ENCODE measurements at places on chromosomes 12 and 14.
A peak's percentile ranks its signal among the peaks of the same experiment; 100 is the strongest.

GRCh38 chr12:18139989-18140596 lies 50.1 kb upstream of the RERGL start:
- peak; percentile 33 for DNase-seq

DNA sequence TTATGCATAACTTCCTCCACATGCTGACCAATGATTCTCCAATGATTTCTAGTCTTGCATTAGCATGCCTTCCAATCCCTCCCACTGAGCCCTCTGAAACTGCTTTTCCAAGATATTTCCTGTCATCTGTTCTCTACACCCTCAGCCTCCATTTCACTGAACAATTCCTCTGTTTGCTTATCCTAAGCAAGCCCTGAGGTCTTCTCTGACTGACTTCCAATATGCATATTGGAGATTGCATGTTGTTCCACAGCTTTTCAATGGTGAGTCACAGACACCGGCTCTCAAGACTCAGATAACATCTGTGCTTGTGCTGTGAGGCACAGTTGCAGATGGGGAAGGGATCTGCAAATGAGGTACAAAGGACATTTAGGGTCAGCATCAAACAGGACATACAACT lies 141.0 kb downstream of the SLC16A7 start:
- DNase-seq: peak; percentile 49

DNA sequence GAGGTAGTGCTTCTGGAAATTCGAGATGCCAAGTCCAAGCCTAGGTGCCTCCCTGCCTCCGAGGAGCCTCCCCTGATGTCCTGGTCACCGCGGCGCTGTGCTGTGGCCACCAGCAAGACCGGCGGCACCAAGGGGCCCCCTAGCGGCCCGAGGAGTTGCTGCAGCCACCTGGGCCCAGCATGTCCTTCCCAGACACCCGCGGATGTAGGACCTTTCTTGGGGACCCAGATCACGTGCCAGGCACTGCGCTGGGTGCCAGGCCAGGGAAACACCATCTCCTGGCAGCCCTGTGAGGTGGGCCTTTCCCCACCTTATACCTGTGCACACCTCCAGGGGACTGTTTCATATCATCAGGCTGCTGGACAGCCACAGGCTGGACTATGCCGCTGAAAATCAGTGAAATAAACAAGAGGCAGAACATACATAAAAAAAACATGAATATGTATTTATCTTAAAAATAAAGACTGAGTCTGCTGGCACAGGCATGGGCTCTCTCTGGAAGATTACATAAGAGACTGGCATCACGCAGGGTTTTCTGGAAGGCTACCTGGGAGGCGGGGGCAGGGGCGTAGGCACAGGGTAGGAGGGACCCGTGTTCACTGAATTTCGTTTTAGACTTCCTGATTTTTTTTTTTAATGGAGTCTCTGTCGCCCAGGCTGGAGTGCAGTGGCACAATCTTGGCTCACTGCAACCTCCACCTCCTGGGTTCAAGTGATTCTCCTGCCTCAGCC lies 15.9 kb upstream of the HHIPL1 start:
- no peak for DNase-seq

DNA sequence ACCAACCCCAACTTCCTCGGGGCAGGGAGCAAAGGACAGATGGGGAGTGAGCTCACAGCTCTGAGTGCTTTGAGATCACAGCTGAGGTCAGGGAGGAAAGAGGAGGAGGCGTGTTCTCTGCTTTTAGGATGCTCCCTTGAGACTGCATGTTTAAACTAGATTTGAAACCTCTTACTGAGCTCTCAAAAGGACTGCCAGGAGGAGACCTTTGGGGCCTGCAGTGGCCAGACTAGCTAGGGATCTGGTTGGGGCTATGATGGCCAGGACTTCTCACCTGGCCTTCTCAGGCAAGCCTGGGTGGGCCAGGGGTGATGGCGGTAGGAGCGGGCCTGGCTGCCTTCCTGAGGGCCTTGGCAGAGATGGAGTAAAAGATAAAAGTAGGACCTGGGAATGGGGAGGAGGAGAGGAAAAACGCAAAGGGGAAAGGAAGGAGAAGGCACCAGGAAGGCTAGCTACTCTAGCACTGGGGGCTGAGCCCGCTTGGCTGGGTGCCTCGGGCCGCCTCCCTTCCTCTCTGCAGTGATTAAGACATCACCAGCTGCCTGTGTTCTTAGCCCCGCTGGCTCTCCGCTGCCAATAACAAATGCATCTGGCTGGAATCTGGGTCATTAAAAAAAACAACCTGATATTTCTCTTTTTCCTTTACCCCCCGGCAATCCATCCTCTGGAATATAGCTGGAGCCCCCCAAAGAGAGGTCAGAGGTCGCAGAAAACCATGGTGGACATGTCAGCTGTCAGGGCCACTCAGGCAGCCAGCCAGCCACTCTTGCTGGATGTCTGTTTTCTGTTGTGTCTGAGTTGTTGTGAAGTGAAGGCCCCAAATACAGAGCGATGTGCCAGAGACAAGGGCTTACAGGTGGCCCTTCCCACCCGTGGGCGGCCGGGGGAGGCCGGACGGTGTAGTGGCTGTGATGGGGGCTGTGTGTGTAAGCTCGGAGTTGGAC lies 141.3 kb downstream of the TSPAN9 start:
- peak; percentile 37 for DNase-seq

- no peak for DNase-seq
Observed at GRCh38 chr12:98227162-98227561, 288.2 kb upstream of the TMPO start.

GRCh38 chr12:124952295-124952694 lies 36.6 kb downstream of the DHX37 start:
- no peak for DNase-seq

- DNase-seq: no peak
Observed at GRCh38 chr12:106118381-106119130, 20.2 kb downstream of the NUAK1 start.

- no peak for DNase-seq
Observed at GRCh38 chr14:52000696-52001095, 11.3 kb downstream of the RTRAF start.

DNA sequence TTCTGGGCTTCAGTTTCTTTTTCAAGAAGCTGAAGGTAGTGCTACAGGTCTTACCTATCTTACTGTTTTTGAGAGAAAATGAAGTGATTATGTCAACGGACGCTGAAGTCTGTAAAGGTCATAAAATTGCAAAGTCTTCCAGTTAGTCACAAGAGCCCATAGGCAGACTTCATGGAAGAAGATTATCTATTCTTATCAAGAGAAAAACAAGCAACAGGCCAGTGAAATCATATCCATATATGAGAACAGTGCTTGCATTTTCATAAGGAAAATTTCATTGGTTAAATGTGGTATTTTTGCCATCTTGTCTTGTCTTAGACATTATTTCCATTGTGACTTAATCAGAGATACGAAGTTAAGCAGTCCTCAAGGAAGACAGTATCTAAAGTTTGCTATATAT lies 412.7 kb upstream of the SEL1L start:
- no peak for DNase-seq

GRCh38 chr14:54253195-54253947 lies 143.4 kb upstream of the CDKN3 start:
- peak; percentile 94 for DNase-seq

DNA sequence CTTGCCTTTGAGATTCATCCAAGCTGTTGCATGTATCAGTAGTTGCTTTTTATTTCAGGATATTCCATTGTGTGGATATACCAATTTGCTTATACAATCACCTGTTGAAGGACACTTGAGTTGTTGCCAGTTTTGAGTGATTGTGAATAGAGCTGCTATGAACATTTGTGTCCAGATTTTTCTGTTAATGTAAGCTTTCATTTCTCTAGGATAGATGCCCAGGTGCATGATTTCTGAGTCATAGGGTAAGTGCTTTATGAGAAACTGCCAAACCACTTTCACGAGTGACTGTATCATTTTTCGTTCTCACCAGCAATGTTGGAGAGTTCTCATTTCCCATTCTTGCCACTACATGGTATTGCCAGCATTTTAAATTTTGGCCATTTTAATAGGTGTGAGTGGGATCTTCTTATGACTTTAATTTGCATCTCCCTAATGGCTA lies 434.6 kb upstream of the RGS6 start:
- peak; percentile 81 for DNase-seq

GRCh38 chr14:91814317-91814716 lies 53.0 kb downstream of the TC2N start:
- no peak for DNase-seq

DNA sequence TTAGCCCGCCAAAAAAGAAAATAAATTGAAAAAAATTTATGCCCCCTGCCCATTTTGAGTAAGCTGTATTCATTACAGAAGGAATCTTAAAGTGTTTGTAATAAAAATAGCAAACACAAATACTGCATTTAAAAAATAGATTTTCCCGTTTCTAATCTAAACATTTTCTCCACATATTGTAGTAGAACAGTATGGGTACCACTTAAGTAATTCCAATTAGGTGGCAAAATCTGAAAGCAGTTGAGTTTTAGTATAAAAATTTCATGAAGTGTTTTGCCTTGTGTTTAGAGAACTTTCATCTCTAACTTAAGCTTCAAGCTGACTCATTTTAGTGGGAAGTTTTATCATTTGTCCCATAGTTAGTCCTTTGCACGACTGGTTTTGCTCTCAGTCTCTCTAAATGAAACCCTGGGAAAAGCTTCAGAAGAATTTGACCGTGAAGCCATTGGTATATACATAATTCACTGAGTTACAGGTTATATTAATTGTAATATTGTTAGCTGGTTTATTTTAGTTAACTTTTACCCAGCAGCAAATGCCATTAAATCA lies 214.6 kb downstream of the ERC1 start:
- DNase-seq: no peak

GRCh38 chr12:105451211-105451610 lies 120.7 kb downstream of the C12orf75 start:
- DNase-seq: peak; percentile 95

- DNase-seq: no peak
Observed at GRCh38 chr12:107580750-107581618, 104.6 kb upstream of the PWP1 start.

GRCh38 chr14:32560209-32560857 lies 231.2 kb downstream of the AKAP6 start:
- DNase-seq: peak; percentile 73

DNA sequence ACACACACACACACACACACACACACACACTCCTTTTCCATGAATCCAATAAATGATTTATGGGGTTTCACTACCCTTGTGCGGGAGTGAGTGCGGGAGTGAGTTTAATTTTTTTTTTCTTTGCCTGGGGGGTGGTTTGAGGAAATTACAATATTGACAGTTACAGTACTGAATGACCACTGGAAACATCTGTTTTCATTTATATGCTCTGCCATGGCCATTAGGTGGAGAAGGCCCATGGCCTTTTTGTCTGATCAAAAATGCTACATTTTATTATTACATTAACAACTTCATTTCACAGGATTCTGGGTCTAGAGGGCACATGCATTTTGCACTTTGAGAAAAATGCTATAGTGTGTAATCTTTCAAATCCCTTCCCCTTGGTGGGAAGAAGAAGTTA lies 5.9 kb downstream of the TBX3 start:
- no peak for DNase-seq

DNA sequence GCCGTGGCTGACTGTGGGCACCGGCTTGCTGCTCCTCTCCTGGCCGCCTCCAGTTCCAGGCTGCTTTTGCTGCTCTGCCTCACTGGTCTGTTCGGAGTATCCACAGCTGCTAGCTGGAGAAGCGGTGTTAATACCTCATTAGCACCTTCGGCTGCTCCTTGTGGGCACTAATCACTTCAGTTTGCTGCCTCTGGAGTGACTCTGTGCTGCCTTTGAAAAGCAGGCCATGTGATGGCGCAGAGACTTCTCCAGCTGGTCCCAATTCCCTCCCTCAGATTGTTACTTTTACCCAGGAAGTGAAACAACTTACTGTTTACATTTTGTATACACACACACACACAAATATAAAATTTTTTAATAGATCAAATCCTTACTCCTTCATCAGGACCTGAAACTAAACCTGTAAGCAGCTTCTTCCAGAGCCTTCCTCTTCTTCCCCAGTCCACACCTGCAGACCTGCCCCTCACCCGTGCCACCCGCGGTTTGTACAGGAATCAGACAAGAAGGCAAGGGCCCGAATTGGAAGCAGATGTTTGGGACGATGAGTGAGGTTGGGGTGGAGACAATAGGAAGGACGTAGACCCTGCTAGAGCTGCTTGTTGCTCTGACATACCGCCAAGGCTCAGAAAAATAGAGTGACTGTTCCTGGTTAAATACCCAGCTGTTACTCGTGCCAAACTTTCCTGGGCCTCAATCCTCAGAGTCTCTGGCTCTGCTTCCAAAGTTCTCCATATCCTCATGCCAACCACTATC lies 41.5 kb upstream of the LTBP2 start:
- DNase-seq: no peak

- no peak for DNase-seq
Observed at GRCh38 chr12:9868311-9868801, 798 bp downstream of the CLEC2B start.

DNA sequence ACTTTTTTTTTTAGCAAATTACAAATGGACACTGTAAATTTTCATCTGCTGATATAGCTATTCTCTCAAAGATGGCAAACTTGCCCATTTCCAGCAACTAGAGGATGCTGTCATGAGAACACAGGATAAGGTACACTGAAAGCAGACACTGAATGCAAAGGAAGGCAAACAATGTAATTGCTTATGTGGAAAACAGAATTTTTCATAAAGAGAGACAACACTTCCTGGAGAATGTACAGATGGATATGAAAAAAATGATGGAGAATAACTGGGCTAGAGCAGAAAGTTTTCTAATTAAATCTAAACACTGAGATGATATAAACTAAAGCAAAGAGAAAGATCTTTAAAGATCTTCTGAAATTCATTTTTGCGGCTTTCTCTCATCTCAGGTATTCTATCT lies 581 bp downstream of the CD69 start:
- DNase-seq: no peak

DNA sequence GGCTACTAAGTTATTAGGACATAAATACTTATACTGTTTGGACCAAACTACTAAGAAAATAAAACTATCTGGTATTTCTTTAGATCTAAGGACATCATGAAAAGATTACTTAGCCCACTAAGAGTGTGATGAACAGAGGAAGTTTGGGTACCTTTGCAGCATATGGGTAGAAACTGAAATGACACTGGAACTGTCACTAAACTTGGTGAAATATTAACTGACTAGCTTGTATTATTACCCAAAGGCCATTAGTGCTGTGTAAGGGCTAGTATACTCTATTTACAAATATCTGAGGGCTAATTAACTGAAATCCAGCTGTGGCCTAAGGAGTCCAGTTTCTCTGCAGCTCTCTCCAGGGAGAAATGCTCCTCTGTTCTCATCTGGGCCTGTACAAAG lies 45.5 kb downstream of the PAWR start:
- DNase-seq: no peak

GRCh38 chr14:23984891-23985602 lies 3.7 kb upstream of the DHRS4L2 start:
- no peak for DNase-seq

DNA sequence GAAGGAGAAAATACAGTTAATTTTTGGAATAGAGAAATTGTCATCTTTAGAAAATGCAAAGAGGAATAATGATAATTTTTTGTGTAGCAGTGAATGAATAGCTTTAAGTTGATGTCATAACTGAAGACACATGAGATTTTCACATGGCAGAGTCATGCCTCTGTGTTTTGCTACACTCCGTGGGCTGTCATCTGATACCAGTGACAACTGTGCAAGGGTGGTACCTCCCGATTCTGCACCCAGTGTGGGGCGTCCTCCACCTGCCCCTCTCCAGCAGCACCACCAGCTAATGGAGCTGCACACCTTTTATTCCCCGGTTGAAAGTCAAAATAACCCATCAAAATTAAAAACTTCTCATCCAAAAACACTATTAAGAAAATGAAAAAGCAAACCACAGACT lies 47.2 kb downstream of the ANKRD9 start:
- no peak for DNase-seq
